Right atrium auricular region (tissue), 2 donors: ENCODE measurements at places on chromosomes 5 and 9. TPM values are rescaled to one million over a fixed set of nuclear protein-coding genes. Genes with fewer than 3 reads are reported as not detected.

The TAL2 gene
- not detected for total RNA-seq

- DNase-seq = no peak
- no peaks in the 10 kb centered on the region for H3K27me3 ChIP-seq
- H3K4me3 ChIP-seq = no peak overlapping the region
Observed at GRCh38 chr9:93510041-93510440, 56.7 kb upstream of the FAM120AOS start.

DNA sequence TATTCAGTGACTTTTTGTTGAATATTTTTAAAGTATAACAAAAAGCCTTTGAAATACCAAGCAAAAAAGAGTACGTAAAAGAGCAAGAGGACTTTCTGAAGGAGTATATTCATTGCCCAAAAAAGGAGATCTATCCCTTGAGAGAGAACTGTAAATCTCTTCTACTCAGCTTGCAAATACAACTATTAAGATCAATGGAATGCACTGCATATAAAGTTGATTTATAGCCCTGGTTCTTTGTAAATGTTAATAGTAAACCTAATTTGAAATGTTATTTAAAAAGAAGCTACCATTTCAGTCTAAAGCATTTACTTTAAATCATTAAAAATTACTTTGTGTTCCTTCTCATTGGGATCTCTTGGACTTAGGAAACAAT lies 168.1 kb downstream of the PDE4D start:
- no peaks in the 10 kb centered on the region for H3K36me3 ChIP-seq
- no peak for DNase-seq
- no peaks in the 10 kb centered on the region for H3K4me1 ChIP-seq
- H3K27ac ChIP-seq = no peak overlapping the region
- no peaks in the 10 kb centered on the region for H3K27me3 ChIP-seq

DNA sequence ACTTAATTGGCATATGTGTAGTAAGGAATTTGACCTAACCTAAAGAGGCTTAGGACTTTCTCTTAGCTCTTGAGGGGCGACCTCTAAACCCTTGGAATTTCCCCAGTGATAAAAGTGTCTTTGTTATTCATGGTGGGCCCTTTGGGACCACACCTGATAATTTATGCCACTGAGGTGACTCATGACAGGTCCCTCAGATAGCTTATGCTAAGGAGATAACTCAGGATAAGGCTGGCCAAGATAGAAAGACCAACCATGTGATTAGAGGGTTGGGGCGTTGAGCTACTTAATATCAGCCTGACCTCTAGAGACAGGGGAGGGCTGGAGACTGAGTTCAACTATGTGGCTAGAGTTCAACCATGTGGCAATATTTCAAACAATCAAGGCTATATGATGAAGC lies 218.1 kb downstream of the AP3B1 start:
- DNase-seq = no peak
- H3K4me1 ChIP-seq = no peaks in the 10 kb centered on the region
- no peaks in the 10 kb centered on the region for H3K36me3 ChIP-seq
- H3K27ac ChIP-seq = no peak overlapping the region
- no peak overlapping the region for H3K4me3 ChIP-seq
- no peaks in the 10 kb centered on the region for H3K27me3 ChIP-seq

The EGFL7 gene
- 114 TPM for total RNA-seq

DNA sequence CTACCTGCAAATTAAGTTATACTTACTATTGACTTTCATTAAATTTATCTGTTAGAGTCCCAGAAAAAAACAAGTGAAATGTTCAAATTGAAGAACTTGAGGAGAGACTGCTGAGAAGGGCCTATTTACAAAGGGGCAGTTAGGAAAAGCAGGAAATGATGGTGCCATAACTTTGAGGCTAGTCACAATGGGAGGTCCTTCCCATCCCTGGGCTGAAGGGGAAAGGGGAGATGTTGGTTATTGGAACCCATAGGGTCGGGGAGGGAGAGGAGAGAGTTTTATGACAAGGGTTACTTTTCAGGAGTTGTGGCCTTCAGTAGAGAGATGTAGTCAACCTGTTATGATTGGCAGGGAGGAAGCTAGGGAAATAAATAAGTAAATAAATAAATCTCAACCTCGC lies 169.1 kb downstream of the DMRT2 start:
- H3K27ac ChIP-seq = no peak overlapping the region
- H3K27me3 ChIP-seq = no peaks in the 10 kb centered on the region
- DNase-seq = no peak
- H3K36me3 ChIP-seq = no peaks in the 10 kb centered on the region
- H3K4me3 ChIP-seq = no peak overlapping the region

DNA sequence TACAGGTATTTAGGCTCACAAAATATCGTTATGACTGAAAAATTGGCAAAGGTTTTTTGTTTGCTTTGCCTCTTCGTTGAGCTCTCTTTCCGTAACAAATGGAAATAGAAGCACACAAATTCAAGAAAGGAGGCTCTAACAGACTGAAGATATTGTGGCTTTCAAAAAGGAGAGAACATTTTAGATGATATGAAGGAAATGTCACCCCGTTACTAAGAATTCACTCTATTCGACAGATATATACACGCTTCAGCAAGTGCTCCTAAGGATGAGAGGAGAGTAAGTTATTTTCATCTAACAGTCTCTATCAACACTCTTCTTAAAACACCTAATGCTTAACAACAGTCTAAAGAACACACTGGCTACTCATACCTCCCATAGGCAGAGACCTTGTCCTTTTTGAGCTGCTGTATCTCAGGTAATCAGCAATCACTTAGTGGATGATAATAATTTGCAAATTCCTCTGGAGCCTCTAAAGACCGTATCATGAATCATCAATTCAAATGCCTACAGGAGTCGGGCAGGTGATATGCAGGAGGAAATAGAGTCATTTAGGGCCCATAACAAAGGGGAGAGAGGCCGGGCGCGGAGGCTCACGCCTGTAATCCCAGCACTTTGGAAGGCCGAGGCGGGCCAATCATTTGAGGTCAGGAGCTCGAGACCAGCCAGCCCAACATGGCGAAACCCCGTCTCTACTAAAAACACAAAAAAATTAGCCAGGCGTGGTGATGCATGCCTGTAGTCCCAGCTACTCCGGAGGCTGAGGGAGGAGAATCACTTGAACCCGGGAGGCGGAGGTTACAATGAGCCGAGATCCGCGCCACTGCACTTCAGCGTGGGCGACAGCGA lies 1.4 kb upstream of the HSDL2 start:
- peak overlapping the region; percentile 97 for H3K4me3 ChIP-seq
- peak overlapping the region; percentile 99 for H3K27ac ChIP-seq
- no peaks in the 10 kb centered on the region for H3K27me3 ChIP-seq
- no peaks in the 10 kb centered on the region for H3K4me1 ChIP-seq

The LYRM7 gene
- 30.7 TPM for total RNA-seq

The NR4A3 gene
- total RNA-seq = 15.8 TPM

DNA sequence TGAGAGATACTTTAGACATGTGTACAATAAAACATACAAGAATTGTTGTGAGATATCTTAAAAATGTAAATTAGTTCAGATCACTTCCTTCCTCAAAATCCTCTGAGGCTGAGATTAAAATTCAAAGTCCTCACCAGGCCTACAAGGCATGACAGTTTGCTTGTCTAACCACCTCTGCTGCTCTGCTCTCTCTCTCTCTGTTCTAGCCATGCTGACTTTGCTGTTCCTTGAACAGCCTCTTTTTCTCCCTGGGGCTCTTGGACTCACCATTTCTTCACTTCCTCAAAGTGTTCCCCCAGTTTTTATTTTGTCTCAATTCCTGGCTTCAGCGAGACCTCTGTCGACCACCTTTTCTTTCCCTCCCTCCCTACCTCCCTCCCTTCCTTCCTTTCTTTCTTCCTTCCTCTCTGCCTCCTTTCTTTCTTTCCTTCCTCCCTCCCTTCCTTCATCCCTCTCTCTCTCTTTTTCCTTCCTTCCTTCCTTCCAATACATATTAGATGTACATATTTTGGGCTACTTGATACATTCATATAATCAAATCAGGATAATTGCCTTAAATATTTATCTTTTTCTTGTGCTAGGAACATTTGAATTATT lies 27.0 kb downstream of the CATSPER3 start:
- no peaks in the 10 kb centered on the region for H3K27me3 ChIP-seq
- no peaks in the 10 kb centered on the region for H3K36me3 ChIP-seq
- no peak overlapping the region for H3K27ac ChIP-seq
- DNase-seq = no peak

The HK3 gene
- total RNA-seq = 4.4 TPM

DNA sequence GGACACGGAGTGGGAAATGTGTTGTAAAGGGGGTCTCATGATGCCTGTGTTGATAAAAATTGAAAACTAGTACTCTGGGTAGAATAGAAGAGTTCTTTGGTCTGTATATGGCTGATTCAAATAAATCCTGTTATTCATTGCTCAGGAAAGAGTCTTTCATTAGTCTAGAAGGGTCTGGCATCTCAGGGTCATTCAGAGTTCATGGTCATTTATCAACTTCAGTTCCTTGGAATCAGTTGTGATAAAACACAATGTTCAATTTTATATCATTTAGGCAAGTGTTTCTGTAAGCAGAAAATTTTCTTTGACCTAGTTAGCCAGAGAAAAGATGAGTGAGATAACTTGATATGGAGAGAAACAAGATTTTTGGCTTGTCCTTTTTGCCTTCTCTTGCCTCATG lies 36.3 kb downstream of the SPATA31D1 start:
- DNase-seq = no peak
- no peaks in the 10 kb centered on the region for H3K4me1 ChIP-seq
- H3K27me3 ChIP-seq = no peaks in the 10 kb centered on the region

The GAPT gene
- not detected for total RNA-seq

DNA sequence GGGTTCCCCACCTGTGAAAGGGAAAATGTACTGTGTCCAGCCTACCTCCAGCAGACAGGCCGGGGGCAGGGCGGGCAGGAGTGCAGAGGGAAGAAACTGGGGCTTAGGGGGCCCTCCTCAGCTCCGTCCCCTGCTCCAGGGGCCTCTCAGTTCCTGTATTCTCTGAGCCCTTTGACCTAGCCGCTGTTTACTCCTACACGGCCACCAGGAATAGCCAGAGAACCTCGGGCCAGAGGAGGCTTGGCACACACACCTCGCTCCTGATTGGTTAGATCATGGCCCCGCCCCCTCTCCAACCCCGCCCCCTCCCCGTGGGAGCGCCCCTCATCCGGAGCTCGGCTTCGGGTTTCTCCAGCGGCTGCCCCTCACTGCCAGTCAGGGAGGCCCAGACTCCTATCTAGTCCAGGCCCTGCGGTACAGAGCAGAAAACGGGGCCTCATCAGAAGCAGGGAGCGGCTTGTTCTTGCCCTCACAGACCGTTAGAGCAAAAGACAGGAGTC lies 2.2 kb downstream of the ST6GALNAC6 start:
- peak; percentile 91 for DNase-seq
- H3K36me3 ChIP-seq = peaks cover 41% of the 10 kb centered on the region
- peak overlapping the region; percentile 96 for H3K27ac ChIP-seq
- H3K4me1 ChIP-seq = no peaks in the 10 kb centered on the region

DNA sequence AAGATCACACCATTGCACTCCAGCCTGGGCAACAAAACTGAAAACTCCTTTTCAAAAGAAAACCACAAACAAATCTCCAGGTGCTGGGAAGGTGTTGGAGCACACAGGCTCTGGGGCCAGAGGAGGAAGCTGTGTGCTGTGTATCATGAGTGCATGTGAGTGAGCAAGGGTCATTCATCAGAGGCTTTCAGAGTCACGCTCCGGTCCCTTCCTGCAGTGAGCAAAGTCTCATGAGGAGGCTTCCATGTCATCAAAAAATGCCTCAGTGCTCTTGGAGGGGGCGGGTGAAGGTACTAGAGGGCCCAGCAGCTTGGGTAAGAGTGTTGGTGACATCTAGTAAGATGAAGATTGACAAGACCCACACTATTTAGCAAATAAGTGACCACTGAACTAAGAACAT lies 48.3 kb upstream of the TESK1 start:
- no peak overlapping the region for H3K27ac ChIP-seq
- peaks cover 18% of the 10 kb centered on the region for H3K4me1 ChIP-seq
- no peak overlapping the region for H3K4me3 ChIP-seq
- no peaks in the 10 kb centered on the region for H3K27me3 ChIP-seq
- DNase-seq = no peak

The OR13C8 gene
- total RNA-seq = not detected

DNA sequence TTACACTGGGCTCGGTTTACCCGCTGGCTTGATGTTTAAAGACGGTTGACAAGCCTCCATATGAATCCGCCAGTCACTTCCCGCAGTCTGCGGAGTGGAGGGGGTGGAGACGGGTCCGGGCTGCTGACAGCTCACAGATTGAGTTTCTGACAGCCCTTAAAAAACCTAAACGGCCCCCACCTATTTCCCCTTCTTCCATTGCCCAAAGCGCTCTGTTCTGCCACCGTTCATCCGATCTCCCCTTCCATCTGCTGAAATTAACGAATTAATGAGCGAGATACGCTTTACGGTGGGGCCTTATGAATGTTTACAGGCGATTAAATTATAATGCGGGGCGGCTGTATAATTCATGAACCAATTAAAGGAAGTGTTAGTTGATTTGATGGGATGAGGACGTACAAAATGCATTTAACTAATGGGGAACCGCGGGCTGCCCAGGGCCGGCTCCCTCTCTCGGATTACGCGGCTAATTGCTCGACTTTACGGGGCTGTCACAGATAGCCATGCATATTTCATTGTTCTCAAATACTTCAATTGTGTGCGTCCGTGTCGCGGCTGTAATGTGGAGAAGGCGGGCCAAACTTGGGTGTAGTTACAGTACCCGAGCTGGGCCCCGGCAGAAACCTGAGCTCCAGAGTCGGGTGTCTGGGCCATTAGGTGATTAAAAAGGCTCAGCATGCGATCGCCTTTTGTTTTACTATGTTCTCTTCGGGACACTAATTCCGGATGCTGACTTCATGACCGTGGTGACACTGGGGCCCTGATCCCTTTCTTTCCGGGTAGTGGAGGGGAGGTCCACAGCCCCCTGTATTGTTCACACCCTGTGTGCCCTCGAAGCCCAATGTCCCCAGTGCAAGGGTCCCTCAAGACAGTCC lies 74.9 kb downstream of the GTF3C4 start:
- H3K27me3 ChIP-seq = no peaks in the 10 kb centered on the region
- DNase-seq = no peak
- H3K27ac ChIP-seq = no peak overlapping the region
- H3K4me3 ChIP-seq = peak overlapping the region; percentile 32
- H3K36me3 ChIP-seq = no peaks in the 10 kb centered on the region
- no peaks in the 10 kb centered on the region for H3K4me1 ChIP-seq

DNA sequence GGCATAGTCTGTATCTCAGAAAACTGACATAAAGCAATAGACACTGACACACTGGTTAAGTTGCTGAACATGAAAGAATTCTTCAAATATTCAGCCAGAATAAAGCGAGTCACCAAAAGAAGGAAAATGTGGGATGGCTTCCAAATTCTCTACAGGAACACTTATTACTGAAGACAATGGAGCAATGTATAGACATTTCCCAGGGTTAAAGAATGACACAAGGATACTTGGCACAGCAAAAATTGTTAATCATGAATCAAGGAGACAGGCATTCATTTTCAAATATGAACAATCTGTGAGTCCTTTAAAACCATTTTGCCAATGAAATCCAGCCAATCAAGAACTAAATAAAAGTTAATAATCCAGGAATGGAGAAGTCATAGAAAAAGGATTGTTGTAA lies 92.5 kb downstream of the MTX3 start:
- no peaks in the 10 kb centered on the region for H3K4me1 ChIP-seq
- no peak overlapping the region for H3K4me3 ChIP-seq
- no peak overlapping the region for H3K27ac ChIP-seq
- no peaks in the 10 kb centered on the region for H3K36me3 ChIP-seq
